Activated naive CD4-positive, alpha-beta T cell treated with anti-CD3 and anti-CD28 coated beads for 36 hours (primary cell): ENCODE measurements at places on chromosomes 11 and 22. TPM values are rescaled to one million over a fixed set of nuclear protein-coding genes. Genes with fewer than 3 reads are reported as not detected.

DNA sequence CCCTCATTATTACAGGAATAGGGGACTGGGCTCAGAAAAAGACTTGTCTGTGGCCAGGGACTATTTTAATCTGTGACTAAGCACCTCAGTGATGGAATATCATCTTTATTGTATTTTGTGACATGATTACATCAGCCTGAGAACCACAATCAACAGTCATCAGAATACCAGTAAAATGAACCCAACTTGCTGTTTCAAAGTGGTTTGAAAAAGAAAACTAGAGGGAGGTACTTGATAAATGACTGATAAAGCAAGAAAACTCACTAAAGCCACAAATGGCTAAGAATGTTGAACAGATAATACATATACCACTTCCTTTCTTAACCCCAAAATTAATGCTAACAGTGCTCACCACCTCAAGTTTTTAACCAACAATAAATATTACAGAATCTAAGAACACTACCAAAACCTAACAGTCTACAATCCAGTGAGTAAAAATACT, 155.7 kb downstream of the ATG16L2 start:
- DNase-seq: peak; percentile 30

DNA sequence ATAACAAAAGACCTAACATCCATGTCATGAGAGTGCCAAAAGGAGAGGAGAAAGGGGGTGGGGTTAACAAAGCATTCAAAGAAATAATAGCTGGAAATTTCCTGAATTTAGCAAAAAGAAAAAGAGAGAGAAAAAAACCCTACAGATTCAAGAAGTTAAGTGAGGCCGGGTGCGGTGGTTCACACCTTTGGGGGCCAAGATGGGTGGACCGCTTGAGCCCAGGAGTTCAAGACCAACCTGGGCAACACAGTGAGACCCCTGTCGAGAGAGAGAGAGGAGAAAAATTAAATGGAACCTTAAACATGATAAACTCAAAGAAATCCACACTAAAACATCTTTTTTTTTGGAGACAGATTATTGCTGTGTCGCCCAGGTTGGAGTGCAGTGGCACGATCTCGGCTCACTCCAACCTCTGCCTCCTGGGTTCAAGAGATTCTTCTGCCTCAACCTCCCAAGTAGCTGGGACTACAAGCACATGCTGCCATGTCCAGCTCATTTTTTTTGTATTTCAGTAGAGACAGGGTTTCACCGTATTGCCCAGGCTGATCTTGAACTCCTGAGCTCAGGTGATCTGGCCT, 8.9 kb upstream of the CLDN5 start:
- no peak for DNase-seq

The MS4A2 gene
- not detected for total RNA-seq

DNA sequence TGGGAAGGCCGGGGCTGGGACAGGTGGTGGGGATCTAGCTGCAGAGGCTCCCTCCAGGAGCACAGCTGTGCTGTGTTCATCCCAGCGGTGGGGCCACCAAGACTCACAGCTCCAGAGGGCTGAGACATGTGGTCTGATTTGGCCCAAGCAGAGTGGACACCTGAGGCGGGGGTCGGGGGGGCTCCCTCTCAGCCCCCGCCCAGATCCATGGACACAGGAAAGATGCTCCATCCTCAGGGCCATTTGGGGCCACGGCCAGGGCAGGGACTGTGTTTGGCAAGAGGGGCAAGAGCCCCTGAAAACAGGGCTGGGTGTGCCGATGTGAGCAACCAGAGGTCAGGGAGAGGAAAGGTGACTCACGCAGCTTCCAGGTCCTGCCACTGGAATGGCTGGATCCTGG, 219.4 kb downstream of the BRD1 start:
- DNase-seq: no peak

- no peak for DNase-seq
Measured at GRCh38 chr22:50039669-50040443, 18.2 kb downstream of the TTLL8 start.
